BJ (cell line): ENCODE measurements at places on chromosomes 5 and 9. TPM values are rescaled to one million over a fixed set of nuclear protein-coding genes. Genes with fewer than 3 reads are reported as not detected.
A peak's percentile ranks its signal among the peaks of the same experiment; 100 is the strongest.

Gene F2RL2
- polyA plus RNA-seq = 48.8 and 60.8 TPM in 2 replicates

Gene TMC1
- 1.2 and 1.3 TPM in 2 replicates for polyA plus RNA-seq

Gene RNF44
- polyA plus RNA-seq = 3.1 and 6.0 TPM in 2 replicates

Gene MARVELD2
- polyA plus RNA-seq = 0.88 and 1.3 TPM in 2 replicates

Gene GTF3C5
- polyA plus RNA-seq = 36.0 and 47.7 TPM in 2 replicates

DNA sequence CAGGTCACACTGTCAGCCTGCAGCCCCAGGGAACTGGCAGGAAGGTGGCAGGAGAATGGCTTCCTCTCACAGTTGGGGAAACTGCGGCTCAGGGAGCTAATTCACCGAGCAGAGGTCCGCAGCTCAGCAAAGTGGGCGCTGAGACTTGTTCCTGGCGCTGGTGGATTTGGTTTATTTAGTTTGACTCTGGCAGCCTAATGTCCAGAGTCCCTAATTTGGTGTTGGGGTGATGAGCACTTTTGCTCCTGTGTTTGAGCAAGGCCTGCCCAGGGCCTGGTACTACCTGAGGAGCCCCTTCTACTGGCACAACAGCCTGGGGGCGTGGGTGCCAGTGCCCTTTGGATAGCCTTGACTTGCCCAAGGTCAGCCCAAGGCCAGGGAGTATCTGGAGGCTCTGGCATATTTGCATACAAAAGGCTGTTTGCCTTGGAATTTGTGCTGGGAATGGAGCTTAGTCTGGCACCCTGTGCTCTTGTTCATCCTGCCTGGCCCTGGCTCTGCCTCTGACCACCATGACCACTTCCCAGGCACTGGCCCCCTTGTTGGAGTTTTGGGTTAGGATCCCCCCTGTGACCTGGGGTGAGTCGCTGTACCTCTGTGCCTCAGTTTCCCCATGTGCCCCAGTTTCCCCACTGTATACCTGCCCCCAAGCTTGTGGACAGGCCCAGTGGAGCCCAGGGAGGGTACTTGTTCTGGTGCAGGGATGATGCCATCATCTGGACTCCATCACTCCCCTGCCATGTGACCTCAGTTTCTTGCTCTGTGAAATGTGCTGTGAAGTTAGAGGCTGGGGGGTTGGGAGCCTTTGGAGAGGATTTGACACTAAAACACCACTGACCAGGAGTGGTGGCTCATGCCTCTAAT is 1.4 kb downstream of the SUSD3 start:
- DNase-seq = no peak

DNA sequence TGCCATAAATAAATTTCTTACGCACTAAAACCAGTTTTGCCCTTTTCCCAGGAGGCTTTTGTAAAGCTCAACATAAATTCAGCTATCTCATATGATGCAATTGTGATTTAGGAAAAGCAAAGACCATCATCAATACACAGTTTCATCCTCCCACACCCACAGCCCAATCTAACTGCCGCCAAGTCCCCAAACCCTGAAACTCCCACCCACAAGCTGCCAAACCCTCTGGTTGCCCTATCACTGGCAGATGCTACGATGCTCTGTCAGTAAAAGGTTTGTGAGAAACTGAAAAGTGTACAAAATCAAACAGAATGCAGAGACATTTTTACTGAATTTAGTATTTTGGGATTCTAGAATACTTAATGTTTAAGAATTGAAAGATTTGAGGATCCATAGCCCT is 42.8 kb upstream of the NR4A3 start:
- DNase-seq = no peak

- DNase-seq = no peak
Measured at GRCh38 chr9:86340356-86341006, 13.7 kb downstream of the TUT7 start.

GRCh38 chr5:138282920-138283742 is 8.7 kb upstream of the GFRA3 start:
- peak; percentile 4 for DNase-seq

- no peak for DNase-seq
Measured at GRCh38 chr9:3436629-3437420, 89.0 kb downstream of the RFX3 start.

- DNase-seq = no peak
Measured at GRCh38 chr5:127840198-127840524, 137.0 kb downstream of the CCDC192 start.

DNA sequence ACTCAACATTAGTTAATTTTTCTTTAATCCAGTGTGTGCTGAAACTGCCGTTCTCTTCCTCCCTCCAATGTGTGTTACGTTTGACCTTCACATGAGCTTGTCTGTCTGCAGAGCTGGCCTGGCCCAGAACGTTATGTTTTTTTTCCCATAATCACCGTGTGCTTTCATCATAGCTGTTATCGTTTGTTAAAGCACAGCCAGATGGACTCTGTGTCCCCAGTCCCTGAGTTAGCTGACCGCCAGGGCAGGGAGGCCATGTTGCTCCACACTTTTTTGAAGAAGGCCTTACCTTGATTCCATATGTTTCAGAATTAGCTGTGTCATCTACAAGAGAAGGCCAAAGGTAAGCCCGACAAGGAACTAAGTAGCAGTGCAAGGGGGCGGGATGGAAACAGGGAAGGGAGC is 55.7 kb downstream of the HSD17B3 start:
- no peak for DNase-seq
